Stomach (tissue), 19 donors: ENCODE measurements at places on chromosomes 13 and 19. TPM values are rescaled to one million over a fixed set of nuclear protein-coding genes. Genes with fewer than 3 reads are reported as not detected.

DNA sequence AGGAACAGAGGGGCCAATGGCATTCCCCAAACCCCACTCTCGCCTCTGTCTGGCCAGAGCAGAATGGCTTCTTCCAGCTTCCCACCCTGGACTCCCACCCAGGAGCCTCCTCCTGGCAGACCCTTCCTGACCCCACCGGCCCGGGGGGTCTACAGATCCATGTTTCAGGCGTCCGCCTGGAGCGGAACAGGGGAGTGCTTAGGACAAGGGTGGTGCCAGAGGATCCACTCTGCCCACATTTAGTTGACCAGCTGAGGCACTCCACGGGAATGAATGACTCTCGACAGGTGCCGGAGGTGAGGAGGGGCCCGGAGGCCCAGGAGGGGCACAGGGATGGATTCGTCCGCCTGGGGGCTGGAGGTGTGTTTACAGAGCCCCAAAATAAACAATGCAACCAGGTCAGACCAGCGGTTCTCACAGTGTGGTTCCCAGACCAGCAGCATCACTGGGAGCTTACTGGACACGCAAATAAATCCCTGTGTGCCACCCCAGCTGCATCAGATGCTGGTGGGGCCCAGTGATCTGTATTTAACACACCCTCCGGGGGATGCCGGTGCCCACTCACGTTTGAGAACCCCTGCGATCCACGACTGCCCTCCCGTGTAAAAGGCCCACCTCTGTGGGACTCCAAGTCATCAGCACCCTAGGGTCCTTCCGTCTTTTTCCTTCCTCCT, 15.1 kb upstream of the NCCRP1 start:
- no peak for DNase-seq

- DNase-seq, result peak; percentile 19
These were observed 55.6 kb upstream of the ZNF536 start for GRCh38 chr19:30316560-30317106.

PCP2 gene
- total RNA-seq, result 2.7 TPM

LYPD5 gene
- not detected for total RNA-seq

SIAH3 gene
- not detected for total RNA-seq

KCNN4 gene
- 12.3 TPM for total RNA-seq
